ENCODE measurements at places on chromosomes 5 and 9. TPM values are rescaled to one million over a fixed set of nuclear protein-coding genes. Genes with fewer than 3 reads are reported as not detected.

The ZNF618 gene
- total RNA-seq = 6.6 TPM

The LVRN gene
- total RNA-seq = 0.71 TPM

The STKLD1 gene
- 1.3 TPM for total RNA-seq

- DNase-seq = no peak
These were observed 18.0 kb downstream of the CLTA start for GRCh38 chr9:36208521-36209253.
